ENCODE measurements at places on chromosomes 12 and 14.

DNA sequence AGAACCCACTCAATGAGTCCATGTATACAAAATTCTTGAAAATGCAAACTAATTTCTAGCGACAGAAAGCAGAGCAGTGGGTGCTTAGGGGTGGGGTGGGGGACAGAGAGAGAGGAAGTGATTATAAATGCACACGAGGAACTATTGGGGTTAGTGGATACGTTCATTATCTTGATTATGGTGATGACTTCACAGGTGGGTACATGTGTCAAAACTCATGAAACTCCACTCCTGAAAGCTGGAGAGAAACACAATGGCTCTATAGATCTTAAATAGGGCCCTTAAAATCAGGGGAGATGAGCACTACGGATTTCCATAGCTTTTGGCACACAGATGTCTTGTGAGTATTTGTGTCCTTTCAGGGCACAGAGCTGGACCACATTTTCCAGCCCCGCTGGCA lies 59.9 kb downstream of the STON2 start:
- DNase-seq, result no peak

- DNase-seq, result no peak
Observed at GRCh38 chr12:45039757-45040156, 11.1 kb downstream of the DBX2 start.

- DNase-seq, result peak; percentile 92
Observed at GRCh38 chr12:75724928-75725312, 213.5 kb upstream of the KRR1 start.

DNA sequence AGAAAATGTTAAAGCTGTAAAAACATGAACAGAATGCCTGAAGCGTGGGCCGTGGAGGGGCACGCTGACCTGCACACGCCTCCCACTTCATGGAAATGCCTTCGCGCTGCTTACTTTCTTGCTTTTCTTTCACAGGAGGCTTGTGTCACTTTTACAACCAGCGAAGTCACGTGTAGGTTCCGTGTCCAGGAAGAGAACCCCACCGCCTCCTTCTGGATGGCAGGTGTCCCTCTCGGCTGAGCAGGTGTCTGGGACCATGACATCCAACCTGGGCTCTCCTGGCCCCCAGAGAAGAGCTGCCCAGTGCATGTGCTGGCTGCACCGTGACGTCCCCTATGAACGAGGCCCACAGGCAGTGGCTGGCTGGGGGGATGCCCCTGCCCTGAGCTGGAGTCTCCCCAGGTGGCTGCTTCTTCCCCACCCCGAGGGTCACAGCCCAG lies 345.0 kb upstream of the SFSWAP start:
- DNase-seq, result no peak

DNA sequence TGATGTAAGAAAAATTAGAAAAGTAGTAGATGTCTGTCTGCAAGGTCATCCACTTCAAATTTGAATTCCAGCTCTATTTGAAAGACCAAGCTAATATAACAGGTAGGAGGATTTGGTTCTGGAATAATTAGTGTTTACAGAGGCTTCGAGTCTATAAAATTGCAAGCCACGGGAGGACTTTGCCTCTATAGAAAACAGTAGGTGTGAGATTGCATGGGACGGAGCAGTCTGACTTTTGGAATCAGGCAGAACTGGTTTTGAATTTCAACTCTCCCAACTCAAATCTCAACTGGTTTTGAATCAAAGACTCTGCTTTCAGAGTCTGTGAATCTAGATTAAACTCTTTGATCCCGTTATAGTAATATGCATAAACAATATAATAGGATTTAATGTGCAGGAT lies 82.4 kb downstream of the PIK3C2G start:
- no peak for DNase-seq

DNA sequence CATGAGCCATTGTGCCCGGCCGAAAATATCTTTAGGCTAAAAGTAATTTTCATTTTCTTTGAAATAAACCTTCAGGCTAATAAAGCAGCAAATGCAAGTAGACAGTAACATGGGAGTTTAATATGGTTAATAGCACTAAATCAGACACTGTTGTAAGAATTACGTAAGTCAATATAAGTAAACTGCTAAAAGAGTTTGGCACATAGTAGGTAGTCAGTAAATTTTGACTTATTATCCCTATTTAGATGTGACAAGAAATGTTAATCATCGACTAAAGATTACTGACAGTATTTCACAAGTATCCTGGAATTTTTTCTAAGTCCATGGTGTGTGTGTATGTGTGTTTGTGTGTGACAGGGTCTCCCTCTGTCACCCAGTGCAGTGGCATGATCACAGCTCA lies 3.9 kb downstream of the PPP4R3A start:
- no peak for DNase-seq

DNA sequence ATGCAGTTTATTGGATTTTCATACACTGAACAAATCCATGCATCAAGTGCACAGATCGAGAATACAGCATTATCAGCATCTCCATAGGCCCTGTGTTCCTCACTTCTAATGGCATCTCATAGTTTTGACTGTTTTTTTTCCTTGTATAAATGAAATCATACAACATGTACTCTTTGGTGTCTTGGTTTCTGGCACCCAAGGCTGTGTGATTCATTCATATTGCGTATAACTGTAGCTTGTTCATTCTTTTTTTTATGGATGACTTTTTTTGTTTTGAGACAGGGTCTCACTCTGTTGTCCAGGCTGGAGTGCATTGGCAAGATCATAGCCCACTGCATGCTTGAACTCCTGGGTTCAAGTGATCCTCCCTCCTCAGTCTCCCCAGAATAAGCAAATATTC lies 14.3 kb downstream of the RASSF8 start:
- peak; percentile 62 for DNase-seq

DNA sequence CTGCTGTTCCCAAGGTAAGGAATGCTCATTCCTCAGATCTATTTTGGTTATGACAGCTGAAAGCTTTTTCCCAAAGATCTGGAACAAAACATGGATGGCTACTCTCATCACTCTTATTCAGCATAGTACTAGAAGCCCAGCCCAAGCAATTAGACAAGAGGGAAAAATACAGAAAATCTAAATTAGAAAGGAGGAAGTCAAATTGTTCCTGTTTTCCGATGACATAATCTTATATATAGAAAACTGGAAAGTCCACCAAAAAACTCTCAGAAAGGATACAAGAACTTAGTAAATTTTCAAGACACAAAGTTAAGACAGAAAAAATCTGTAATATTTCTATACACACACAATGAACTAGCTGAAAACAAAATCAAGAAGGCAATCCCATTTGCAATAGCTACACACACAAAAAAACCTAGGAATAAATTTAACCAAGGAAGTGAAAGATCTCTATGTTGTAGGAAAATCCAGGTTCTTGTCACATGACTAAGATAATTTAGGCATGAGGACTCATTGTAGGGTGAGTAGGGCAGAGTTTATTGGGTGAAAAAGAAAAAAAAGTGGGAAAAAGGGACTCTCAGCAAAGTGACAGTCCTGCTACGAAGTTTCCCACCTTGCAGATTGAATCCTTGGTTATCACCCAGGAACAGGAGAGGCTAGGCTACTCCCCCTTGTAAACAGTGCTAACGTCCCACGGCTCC lies 28.6 kb upstream of the KLRB1 start:
- DNase-seq, result no peak

GRCh38 chr12:68113644-68114043 lies 45.9 kb downstream of the IFNG start:
- no peak for DNase-seq

GRCh38 chr12:78914859-78915331 lies 50.3 kb downstream of the SYT1 start:
- no peak for DNase-seq

DNA sequence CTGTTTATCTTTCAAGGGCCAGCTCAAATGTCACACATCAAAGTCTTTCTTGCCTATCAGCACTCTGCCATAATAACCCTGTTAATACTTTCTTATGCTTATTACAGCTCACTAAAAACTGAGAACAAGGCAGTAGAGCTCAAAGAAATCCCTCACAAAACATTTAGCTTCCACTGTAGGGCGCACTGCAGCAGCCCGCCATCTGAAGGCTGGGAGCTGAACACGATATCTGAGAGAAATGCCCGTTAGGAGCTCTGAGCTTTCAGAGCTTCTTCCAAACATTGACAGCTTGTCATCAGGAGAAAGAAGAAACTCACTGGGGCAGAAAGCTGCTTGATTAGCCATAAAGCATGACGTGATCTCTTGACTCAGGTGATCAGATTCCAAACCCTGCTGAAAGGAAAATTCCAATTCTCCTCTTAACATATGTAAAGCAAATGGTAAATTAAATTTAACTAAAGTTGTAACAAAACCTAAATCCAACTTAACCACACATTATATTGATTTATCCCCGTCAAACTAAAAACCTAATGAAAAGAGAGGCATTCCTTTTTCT lies 175.7 kb downstream of the C12orf50 start:
- DNase-seq, result no peak

DNA sequence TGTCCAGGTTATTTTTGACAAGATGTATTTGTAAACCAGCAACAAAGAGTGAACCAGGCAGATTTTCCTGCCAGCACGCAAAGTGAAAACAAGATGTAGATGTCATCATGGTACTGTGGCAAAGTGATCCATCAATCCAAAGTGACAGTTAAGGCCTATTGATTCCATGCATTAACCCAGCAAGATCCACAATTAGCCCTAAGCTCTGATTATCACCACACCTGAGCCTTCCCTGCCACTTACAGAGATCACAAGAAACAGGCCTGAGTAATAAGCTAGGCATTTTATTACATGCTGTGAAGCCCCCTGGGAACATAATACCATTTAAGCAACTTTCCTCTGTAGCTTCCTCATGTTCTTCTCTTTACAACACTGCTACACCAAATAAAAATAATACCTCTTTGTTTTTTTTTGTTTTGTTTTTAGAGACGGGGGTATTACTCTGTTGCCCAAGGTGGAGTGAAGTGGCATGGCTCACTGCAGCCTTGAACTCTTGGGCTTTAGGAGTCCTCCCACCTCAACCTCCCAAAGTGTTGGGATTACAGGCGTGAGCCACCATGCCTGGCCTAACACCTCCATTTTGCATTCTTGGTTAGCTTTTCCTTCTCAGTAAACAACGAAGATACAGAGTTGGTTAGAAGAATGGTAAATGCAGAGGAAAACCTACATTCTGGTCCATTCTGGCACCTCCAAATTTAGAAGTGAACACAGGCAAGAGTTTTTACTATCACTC lies 85.5 kb downstream of the STON2 start:
- DNase-seq, result no peak

GRCh38 chr14:35653045-35653444 lies 119.1 kb downstream of the INSM2 start:
- no peak for DNase-seq

- DNase-seq, result no peak
Observed at GRCh38 chr14:90513161-90514014, 116.6 kb downstream of the CALM1 start.

All from fibroblast of upper back skin (primary cell).